ENCODE measurements at places on chromosomes 7 and 10.

DNA sequence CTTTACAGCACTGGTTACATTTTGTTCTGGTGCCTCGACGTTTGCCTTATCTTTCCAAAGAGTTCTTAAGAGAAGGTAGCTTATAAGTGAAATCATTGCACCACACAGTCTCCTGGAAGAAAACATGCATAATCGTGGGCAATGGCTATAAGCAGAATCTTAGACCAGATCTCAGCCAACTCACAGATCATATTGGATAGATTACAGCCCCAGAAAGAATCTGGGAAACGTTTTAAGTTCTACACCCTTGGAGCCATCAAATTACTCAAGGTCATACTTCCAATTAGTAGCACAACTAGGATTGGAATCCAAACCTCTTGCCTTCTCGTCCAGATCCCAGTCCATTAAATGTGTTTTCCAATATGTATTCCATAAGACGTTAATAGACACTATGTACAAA lies 8.8 kb upstream of the PDCD4 start:
- no peak for DNase-seq

GRCh38 chr10:88715517-88715916 lies 9.5 kb downstream of the LIPK start:
- no peak for DNase-seq

GRCh38 chr10:112182784-112183328 lies 709 bp downstream of the GPAM start:
- no peak for DNase-seq

GRCh38 chr7:106583100-106583499 lies 77.9 kb downstream of the CCDC71L start:
- DNase-seq: peak; percentile 95

- peak; percentile 40 for DNase-seq
Observed at GRCh38 chr7:43888993-43889945, 17.1 kb downstream of the URGCP start.

DNA sequence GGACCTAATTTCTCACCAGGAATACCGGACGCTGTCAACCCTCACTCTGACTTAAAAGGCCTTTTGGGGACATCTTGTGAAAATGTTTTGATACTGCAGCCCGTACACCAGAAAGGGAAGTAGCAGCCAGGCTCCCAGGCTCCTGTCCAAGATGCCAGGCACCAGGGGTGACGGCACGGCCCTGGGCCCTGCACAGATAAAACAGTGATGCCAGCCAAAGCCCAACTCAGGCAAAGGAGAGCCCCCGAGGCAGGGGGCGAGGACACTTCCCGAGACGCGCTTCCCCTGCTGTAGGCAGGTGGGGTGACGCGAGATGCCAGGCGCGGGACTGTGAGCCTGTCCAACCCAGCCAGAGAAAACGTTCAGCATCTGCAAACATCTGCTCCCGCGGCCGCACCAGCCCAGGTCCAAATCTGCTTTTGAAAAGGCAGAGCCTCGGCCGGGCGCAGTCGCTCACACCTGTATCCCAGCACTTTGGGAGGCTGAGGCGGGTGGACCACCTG lies 15.7 kb downstream of the ZFAND2A start:
- no peak for DNase-seq

- DNase-seq: peak; percentile 63
Observed at GRCh38 chr7:40720416-40720815, 585.6 kb downstream of the SUGCT start.

GRCh38 chr7:48515171-48515570 lies 343.9 kb downstream of the ABCA13 start:
- no peak for DNase-seq

GRCh38 chr10:17200912-17201793 lies at the start of gene TRDMT1:
TRDMT1 (minus strand) TSS chr10:17201672; CDS start chr10:17201634, 38 bp downstream.
- peak; percentile 92 for DNase-seq

DNA sequence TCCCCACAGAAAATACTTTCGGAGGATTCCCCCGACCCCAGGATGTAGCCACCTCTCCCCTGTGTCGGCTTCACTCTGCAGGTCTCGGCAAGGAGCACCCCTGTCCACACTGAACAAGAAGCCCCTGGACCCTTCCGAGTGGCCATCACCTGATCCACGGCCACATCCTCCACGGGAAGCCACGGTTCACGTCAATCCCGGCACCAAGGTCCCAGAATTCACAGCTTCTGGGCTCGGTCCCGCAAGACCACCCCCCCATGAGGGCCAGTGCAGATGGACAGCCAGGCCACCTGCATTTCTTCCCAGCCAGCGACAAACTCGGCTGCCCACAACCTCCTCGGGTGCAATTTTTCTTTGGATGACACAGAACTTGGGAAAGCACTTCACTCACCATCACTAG lies 199.6 kb downstream of the PTPRN2 start:
- DNase-seq: no peak

DNA sequence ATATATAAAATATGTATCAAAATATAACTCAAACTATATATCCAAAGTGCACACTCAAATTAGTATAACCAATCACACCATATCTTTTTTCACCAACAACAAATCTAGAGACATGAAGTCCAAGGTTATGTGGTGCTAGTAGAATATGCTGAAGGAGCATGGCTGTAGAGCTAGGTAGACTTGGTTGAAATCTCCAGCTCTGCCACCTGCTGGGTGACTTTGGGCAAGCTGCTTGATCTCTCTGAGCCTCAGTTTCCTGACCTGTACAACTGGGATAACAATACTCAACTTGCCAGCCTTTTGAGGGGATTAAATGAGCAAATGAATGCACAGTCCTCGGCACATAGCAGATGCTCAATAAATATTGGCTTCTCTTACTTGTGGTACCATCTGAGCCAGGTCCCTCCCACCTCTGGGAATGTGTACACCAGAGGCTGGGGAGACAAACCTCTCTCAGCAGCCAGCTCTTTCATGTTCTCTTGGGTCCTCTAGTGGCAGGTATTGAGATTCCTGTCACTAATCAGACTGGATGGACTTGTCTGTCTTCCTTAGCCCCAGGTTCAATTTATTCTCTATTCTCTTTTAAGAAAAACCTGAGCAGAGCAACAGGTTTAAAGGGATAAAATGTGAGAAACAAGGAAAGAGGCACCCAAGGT lies 94.3 kb upstream of the PDE1C start:
- peak; percentile 88 for DNase-seq

DNA sequence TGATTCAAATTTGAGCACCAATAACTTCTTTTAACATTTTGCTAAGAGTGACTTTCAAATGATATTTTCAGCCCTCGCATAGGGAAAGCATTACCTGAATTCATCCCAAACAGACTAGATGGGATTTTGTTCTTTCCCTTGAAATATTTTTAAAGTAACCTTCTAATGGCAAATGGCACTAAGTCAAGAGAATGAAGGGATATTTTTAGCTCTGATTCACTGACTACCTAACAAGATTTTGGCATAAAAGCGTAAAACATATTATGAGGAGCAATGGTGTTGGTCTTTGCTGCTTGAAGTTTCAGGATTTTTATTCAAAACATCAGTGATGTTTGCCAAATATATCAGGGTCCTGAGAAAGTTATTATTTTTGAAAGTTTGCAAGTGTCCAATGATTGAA lies 290.3 kb downstream of the CDK14 start:
- DNase-seq: no peak

DNA sequence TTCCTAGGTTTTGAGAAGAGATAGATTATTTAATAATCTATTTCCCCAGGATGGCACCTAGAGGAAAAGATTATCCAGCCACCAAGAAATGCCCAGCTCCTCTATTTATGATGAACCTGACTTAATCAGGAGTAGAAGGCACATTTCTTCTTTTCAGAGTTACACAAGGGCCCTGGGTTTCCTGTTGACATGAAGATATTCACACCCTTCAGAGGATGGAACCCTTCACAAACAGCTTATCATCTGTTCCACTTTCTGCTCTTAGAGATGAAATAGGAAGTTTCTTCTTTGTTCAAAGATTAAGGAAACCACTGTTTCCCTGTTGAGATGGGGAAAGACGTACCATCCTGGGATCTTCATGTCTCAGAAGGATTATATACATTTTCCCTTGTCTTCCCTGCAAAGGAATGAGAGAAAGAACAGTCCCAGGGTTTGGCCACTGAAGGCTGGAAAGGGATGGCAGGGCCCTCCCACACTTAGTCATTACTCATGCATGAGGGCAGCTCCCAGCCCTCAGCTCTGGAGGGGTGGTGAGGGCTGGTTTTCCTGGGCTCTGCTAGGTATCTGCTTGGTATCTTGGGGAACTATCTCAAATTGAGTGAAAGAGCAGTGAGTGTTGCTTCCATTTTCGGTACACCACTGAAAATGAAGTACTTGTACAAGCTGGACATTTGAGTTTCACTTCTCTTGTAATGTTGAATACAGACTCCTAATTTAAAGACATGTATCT lies 64.0 kb downstream of the MTPAP start:
- DNase-seq: peak; percentile 10

DNA sequence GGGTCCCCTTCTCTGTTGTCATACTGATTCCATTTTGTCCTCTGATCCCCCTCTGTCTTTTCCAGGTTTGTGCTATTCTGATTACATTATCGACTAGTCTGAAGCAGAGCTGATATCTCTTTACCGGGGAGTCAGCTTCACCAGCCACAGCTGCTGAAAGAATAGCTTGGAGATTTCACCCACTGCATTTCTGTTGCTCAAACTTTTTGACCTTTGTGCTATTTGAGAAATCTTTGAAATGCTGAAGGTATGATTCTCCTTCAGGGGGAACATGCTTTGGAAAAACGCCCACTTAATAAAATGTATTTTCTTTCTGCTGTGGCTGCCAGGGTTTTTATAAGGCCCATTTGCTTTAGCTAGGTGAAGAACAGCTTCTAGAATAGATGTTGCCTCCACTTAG lies 197.8 kb upstream of the TCF7L2 start:
- DNase-seq: peak; percentile 50

DNA sequence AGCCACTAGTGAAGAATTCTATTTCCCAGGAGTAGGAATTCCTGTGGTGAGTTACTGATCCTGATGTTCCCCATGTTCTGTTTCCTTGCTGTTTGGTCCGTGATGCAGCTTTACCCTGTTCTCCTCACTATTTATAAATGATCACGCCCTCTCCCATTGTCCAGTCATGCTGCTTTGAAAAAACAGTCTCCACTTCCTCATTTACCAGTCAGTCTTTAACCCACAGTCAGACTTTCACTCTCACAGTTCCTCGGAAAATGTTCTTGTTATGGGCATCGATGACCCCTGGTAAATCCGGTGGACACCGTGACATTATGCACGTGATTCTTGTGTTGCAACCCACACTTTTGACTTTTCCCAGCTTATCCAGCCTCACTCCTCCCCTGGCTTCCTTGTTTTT lies 14.4 kb downstream of the SCIN start:
- DNase-seq: peak; percentile 63

DNA sequence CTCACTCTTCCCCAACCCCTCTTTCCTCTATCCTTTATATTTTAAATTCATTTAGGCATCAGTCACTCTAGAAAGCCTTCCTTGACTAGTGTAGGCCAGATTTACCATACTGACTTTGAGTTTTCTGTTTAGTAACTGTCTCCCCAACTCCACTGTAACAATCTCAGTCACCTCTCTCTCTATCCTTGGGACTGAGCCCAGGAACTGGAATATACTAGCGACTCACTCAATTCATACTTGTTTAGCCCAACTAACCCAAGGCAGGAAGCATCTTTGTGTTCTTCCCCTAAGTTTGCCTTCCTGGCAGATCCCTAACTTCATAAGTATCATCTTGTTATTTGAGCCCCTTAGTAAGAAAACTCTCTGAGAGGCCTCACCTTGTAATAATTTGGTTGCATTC lies 19.1 kb downstream of the PLCE1 start:
- no peak for DNase-seq

DNA sequence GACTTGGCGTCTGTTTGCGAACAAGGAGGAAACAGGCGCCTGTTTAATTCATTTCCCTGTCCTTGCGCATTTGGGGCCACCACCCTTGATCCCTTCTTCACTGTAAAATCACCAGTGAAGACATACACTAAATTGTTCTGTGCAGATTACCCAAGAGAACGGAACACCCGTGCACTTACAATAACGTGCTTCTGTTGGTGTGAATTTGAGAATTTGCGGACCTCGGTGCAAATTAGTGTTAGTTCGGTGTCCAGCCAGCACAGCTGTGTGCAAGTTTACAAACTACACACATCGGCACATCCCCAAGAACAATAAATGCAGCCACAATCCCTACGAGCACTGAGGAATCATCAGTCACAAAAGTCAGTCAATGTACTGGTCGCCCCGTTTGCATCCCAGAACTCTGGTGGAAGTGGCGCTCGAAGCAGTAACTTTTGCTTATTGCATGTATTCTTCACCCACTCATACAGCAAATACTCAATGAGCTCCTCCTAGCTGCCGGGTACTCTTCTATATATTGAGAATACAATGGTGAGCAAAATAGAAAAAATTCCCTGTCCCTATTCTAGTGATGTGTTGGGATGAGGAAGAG lies 786 bp upstream of the CNOT4 start:
- DNase-seq: peak; percentile 30

DNA sequence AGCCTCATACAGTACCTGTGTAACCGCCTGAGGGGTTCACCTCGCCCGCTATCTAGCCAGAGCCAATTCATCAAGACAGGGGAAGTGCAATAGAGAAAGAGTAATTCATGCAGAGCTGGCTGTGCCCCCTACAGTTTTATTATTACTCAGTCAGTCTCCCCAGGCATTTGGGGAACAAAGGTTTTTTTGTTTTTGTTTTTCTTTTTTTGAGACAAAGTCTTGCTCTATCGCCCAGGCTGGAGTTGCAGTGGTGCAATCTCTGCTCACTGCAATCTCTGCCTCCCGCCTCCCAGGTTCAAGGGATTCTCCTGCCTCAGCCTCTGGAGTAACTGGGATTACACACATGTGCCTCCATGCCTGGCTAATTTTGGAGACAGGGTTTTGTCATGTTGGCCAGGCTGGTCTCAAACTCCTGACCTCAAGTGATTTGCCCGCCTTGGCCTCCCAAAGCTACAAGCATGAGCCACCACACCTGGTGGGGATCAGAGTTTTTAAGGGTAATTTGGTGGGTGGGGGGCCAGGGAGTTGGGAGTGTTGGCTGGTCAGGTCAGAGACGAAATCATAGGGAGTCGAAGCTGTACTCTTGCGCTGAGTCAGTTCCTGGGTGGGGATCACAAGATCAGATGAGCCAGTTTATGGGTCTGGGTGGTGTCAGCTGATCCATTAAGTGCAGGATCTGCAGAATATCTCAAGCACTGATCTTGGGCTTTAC lies 116.5 kb downstream of the MARCHF5 start:
- DNase-seq: no peak

GRCh38 chr7:39075210-39075609 lies 97.5 kb downstream of the POU6F2 start:
- no peak for DNase-seq

DNA sequence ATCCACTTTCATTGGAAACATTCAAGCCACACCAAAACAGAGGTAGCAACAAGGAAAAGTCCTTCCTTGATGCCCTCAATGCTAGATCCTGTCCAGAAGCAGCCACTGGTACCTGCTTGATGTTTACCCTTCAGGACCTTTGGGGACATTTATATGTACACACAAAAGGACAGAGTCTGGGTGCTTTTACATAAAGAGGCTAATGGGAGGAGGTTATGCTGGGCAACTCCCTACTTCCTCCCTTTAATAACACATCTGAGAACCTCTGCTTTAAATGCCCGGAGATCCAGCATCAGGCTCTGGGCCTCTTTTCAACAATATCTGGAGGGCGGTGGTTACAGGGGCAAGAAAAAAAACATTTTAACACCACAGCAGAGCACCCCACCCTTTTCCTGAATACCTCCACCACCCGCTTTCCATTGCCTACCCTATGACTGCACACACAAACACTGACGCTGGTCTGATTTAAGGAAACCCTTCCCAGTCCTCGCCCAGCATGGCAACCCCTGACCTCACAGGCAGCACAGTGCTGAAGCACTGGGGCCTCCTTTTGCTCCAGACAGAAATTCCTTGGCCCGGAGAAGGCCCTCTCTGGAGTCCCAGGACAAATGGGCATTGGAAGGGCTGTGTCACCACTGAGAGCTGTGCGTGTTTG lies 39.3 kb upstream of the DUSP5 start:
- DNase-seq: no peak

GRCh38 chr10:79202188-79203013 lies 133.6 kb downstream of the ZMIZ1 start:
- DNase-seq: peak; percentile 43
